ENCODE measurements at places on chromosomes 13 and 19. TPM values are rescaled to one million over a fixed set of nuclear protein-coding genes. Genes with fewer than 3 reads are reported as not detected.
A peak's percentile ranks its signal among the peaks of the same experiment; 100 is the strongest.

CFD gene
- total RNA-seq, result 2.9 TPM

HAUS5 gene
- total RNA-seq, result 21.6 TPM

PRTN3 gene
- 0.73 TPM for total RNA-seq

ZNF724 gene
- total RNA-seq, result 4.5 TPM

BCL3 gene
- 152 TPM for total RNA-seq

GIPR gene
- total RNA-seq, result 24.5 TPM

DNA sequence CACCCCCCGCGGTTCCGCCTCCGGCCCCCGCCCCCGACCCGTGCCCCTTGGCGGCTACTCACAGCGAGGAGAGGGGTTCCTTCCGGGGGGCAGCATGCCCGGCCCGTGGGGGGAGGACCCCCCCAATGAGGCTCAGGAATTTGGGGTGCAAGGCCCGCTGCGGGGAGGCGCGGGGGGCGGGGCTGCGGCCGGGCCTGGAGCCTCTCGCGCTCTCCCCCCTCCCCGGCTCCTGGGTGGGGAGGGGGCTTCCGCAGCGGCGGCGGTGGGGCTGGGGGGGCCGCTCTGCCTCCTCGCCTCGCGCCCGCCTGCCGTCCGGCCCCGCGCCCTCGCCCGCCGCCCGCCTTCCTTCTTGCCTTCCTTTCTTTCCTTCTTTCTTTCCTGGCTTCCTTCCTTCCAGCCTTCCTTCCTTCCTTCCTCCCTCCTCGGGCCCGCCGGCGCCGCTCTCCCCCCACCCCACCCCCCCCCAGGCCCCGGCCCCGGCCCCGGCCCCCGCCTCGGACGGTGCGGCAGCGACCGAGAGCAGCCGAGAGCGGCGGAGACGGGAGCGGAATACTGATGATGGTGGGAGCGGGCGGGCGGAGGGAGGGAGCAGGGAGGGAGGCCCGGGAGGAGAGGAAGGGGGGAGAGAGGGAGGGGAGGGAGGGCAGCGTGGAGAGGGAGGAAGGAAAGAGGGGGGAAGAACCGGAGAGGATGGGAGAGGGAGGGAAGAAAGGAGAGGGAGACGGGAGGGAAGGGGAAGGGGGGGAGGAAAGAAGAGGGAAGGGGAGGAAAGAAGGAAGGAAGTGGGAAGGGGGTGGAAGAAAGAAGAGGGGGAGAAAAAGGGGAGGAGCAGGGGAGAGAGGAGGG is at the start of gene LRRC4B:
Gene LRRC4B, minus strand, starts transcription at position 554 of the 846 bp plus-strand sequence. CDS start 19,597 bp downstream, outside the sequence.
- DNase-seq, result no peak

DNA sequence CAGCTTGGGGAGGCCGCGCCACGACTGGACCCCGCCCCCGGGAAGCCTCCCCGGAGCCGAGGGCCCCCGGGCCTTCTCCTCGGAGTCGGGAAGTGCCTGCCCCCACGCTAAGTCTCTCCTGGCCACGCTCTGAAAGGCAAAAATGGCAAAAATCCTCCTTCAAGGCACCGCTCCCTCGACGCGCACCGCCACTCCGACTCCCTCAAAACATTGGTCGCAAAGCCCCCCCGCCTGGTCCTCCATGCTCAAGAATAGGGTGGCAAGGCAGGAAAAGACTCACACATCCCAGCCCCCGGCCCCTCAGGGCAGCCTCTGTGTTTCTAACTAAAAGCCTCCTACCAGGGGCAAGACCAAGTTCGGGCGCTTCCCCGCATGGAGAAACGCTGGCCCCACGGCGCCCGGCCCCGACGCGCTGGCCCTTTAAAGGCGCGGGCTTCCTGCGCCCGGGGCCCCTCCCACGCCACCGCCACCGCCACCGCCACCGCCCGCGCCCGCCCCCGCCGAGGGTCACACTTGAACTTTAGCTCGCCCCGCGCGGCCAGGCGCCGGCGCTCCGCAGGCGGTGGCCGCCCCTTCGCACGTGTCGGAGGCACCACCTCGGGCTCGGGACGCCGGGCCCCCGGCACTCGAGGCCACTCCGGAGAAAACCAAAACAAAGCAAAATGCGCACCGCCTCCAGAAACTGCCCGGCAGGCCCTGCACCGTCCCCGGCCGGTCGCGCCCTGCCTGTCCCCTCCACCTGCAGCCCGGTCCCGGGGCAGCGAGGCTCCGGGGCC is 1.9 kb downstream of the FOXO1 start:
- DNase-seq, result peak; percentile 66

- DNase-seq, result no peak
Measured at GRCh38 chr19:13959141-13959961, 7.0 kb downstream of the DCAF15 start.

- DNase-seq, result no peak
Measured at GRCh38 chr13:110772091-110772984, 58.8 kb downstream of the ING1 start.

DNA sequence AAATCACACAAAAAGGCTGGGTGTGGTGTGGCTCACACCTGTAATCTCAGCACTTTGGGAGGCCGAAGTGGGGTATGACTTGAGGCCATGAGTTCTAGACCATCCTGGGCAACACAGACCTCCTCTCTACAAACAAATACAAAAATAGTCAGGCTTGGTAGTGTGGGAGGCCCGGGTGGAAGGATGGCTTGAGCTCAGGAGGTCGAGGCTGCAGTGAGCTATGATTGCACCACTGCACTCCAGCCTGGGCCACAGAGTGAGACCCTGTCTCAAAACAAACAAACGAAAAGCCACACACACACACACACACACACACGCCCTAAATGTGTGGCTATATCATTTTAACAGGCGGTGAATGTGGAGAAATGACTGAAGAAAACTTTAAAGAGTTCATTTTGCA is 904 bp upstream of the ZNF557 start:
- DNase-seq, result no peak

All from natural killer cell (primary cell).